ENCODE measurements at places on chromosomes 12 and 14. TPM values are rescaled to one million over a fixed set of nuclear protein-coding genes. Genes with fewer than 3 reads are reported as not detected.

DNA sequence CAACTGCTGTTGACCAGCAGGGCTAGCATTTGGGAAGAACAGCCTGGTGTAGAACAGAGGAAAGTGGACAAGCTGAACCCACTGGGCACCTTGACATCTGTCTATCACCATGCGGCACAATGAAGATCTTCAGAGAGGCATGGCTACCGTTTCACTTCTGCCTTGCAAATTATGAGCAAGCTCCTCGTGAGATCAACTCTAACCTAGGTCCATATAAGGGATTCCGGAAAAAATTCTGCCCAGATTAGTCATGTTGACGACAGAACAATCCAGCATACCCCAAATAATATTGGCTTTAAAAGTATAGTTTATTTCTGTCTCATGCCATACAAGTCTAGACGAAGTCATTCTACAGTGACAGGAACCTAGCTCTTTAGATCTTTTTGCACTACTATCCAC, 91.6 kb upstream of the ATF7IP start:
- no peak for DNase-seq

GRCh38 chr12:59393506-59393905, 202.3 kb upstream of the SLC16A7 start:
- DNase-seq: no peak

DNA sequence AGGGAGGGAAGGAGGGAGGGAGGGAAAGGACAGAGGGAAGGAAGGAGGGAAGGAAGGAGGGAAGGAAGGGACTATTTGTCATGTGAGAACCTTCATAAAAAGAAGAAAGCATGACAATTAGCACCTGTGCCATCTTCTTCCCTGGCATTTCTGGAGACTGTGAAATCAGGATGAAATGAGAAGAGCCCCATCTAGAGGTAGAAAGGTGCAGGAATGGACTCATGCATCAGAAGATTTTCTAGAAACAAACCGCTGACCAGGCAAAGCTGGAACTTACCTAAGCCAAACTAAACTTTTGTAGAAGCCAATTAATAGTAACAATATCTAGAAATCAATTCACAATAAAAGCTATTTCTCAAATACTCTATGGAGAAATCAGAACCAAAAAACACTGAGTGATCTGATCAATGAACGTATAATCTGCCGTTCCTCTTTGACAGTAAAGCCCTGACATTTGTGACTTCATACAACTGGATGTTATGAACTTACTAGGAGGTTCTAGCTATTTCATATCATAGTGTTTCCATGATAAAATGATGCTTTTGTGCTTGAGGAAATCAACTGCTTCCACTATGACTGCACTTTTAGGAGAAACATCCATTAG, 24.4 kb upstream of the CRACR2A start:
- DNase-seq: no peak

The LRTM2 gene
- total RNA-seq: not detected

The NAV3 gene
- total RNA-seq: 11.5 TPM

The FOXG1 gene
- total RNA-seq: not detected

The TROAP gene
- total RNA-seq: 24.2 TPM

The TAS2R46 gene
- total RNA-seq: 1.1 TPM

The KRT2 gene
- 1,484 TPM for total RNA-seq
